ENCODE measurements at places on chromosomes 13 and 19.

DNA sequence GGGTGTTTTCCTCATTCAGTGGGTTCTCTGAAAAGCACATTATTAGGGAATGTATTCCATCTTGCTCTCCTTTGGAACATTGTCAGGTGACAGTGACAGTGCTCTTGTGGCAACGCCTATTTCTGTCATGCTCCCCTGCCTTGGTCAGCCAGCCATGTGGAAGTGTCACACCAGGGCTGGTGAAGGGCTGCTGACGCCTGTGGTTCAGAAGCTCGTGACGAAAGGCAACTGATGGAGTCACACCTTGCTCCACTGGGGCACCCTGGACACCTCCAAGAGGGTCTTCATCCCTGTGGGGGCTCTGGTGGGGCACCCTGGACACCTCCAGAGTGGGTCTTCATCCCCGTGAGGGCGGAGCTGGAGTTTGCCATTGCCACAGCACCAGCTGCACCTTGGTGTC is 68.9 kb upstream of the GPR183 start:
- DNase-seq = no peak

- no peak for DNase-seq
These were observed 5.7 kb upstream of the ZNF813 start for GRCh38 chr19:53461866-53462265.

GRCh38 chr13:100529666-100530377 is 58.8 kb downstream of the GGACT start:
- DNase-seq = no peak

GRCh38 chr13:94928127-94928775 is 215.9 kb upstream of the SOX21 start:
- DNase-seq = no peak

GRCh38 chr19:40143612-40144011 is 47.6 kb upstream of the MAP3K10 start:
- peak; percentile 84 for DNase-seq

GRCh38 chr19:35388277-35389054 is 17.6 kb downstream of the GPR42 start:
- no peak for DNase-seq

GRCh38 chr19:6774821-6775707 is 2.6 kb downstream of the VAV1 start:
- peak; percentile 90 for DNase-seq

- DNase-seq = no peak
These were observed 35.8 kb downstream of the ESD start for GRCh38 chr13:46761174-46761573.

DNA sequence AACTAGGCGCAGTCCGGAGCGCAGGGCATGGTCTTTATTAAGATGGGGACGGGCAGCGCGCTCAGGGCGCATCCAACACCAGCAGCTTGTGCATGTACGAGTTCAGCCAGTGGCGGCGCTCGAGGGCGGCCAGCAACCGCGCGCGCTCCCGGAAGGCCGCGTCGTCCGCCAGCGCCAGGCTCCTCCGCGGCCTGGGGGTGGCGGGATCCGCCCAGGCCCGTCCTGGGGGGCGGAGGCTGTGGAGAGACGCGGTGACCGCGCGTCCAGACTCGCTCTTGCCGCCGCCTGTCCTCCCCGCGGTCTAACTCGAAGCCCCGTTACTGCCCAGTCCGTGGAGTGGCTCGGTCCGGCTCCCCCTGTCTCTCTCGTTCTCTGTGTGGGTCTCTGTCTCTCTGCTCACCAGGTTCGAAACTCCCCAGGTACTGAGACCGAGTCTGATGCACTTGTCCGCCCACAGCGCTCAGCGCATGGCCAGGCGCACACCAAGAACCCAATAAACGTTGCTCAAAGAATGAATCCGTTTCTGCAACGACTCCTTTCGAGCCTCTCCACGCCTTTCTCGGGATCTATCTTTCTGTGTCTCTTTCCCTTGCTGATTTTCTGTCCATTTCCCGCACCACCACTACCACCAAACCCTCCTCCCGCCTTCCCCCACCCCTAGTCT is 702 bp downstream of the PTH2 start:
- no peak for DNase-seq

DNA sequence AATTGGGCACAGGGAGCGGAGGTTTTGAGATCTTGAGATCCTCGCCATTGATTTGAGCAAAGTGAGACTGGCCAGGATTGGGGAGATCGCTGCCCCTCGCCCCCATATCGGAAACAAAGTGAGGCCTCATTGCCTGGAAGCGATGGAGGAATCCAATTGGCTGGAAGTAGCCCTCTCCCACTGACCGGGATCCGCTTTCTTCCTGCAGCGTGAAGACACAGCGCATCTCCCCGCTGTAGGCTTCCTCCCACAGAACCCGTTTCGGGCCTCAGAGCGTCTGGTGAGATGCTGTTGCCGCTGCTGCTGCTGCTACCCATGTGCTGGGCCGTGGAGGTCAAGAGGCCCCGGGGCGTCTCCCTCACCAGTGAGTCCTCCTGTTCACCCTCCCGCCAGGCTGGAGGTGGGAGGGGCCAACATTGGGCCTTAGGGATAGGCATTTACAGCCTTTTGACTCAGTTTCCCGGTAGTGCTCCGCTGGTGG is 438 bp downstream of the PRKCSH start:
- no peak for DNase-seq

GRCh38 chr19:18122860-18123795 is 25.6 kb downstream of the MAST3 start:
- no peak for DNase-seq

GRCh38 chr19:13712767-13713201 is 51.5 kb upstream of the MRI1 start:
- DNase-seq = no peak

DNA sequence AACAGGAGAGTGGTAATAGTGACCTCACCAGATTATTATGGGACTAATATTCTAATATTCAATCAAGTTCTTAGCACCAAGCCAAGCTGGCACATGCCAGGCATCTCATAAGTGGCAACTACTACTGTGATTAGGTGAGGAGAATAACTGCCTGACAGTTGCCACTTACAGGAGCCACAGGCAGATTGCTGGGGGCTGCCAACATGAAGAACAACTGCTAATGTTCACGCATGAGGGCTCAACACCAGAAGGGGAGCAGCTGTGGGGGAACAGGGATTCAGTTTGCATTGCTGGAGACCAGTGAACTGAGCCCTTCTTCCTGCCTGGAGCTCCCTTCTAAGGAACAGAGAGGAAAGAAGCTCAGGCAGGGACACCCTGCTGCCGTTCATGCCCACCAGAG is 504.5 kb downstream of the FOXO1 start:
- DNase-seq = no peak
